RPMI7951 (cell line): ENCODE measurements at places on chromosomes 11 and 22. TPM values are rescaled to one million over a fixed set of nuclear protein-coding genes. Genes with fewer than 3 reads are reported as not detected.

GRCh38 chr22:26893173-26894110 is 236.1 kb downstream of the MIAT start:
- DNase-seq: no peak

- DNase-seq: no peak
Observed at GRCh38 chr11:57544566-57544965, 7.2 kb downstream of the SMTNL1 start.

The FAM83F gene
- 0.10 TPM in 1 of 2 replicates, not detected in the other for total RNA-seq

- no peak for DNase-seq
Observed at GRCh38 chr11:23869671-23870070, 627.2 kb upstream of the LUZP2 start.

DNA sequence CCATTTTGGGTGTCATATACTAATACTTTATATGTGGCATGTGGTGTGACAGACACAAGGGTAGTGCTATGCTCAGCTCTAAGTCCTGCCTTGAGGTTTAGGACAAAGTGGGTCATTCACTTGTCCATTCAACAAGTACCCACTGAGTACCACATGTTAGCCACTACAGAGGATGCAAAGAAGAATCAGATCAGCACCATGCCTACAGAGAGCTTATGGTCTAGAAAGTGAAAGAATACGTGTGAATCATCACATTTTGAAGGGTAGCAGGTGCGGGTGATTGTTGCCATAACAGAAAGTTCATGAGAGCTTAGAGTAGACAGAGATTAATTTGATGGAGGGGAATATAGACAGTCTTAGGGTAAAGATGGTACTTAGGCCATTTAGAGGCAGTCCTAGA is 18.3 kb downstream of the CLMP start:
- DNase-seq: no peak

The LRRC32 gene
- total RNA-seq: 13.4 and 13.6 TPM in 2 replicates

The CCDC188 gene
- 0.68 TPM in 1 of 2 replicates, not detected in the other for total RNA-seq
